Activated naive CD8-positive, alpha-beta T cell treated with anti-CD3 and anti-CD28 coated beads, Interleukin-2, amount 10 ng/mL, durations not matched to agents 7 days and 5 days (primary cell): ENCODE measurements at places on chromosomes 5 and 9. TPM values are rescaled to one million over a fixed set of nuclear protein-coding genes. Genes with fewer than 3 reads are reported as not detected.

GDNF gene
- not detected for total RNA-seq

SLC45A2 gene
- total RNA-seq: 0.40 TPM

DNA sequence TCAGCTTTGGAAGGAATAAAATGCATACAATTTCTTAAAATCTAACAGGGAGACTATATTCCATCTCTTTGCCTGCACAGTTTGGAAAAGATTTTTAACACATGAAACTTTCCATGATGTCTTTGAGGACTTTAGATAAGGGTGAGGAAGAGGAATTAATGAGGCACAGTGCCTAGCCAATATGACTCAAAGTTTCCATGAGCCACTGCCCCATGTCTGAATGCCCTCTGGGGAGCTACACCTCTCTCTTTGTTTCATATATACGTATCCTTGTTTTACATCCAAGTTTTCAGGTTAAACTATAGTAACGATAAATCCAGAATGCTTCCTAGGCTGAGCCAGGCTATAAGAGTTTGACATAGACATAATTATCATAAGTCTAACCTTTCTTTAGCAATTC lies 349.3 kb upstream of the TLE4 start:
- H3K4me3 ChIP-seq: no peak overlapping the region
- no peak overlapping the region for H3K27ac ChIP-seq
- DNase-seq: no peak

DNA sequence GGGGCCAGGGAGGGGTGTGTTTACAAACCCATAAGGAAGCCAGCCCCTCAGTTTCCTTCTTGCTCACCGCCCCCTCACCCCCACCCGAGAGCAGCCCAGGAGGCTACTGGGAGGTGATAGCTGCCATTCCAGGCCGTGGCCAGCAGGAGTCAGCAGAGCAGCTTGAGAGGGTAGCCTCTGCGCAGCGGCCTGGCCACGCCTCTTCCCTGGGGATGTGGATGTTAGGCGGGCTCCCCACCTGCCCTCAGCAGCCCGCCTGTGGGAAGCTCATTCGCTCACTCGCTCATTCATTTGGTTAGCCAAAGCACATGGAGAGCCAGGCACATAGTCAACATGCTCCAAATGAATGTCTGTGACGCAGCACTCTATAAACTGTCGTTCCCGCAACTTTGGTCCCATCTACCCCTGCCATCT lies 6.1 kb upstream of the DPM2 start:
- peaks cover 15% of the 10 kb centered on the region for H3K36me3 ChIP-seq
- DNase-seq: peak; percentile 82
- H3K4me1 ChIP-seq: peaks cover 13% of the 10 kb centered on the region
- H3K27me3 ChIP-seq: no peaks in the 10 kb centered on the region
- peak overlapping the region; percentile 52 for H3K27ac ChIP-seq
- no peak overlapping the region for H3K4me3 ChIP-seq

SLC1A1 gene
- total RNA-seq: 0.11 TPM

DNA sequence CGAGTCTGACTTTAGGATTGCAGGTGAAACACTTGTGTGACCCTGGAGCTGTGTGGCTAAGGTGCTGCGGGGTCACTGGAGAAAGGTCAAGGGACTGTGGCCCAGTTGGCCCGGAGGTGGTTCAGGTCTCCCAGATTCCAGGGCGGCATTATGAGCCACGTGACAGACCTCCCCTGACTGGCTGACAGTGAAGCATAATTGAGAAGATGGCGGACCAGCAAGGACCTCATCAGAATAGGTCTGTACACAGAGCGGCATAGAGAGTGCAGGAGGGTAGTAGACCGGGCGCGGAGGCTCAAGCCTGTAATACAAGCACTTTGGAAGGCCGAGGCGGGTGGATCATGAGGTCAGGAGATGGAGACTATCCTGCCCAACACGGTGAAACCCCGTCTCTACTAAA lies 815 bp upstream of the ODF2 start:
- peak overlapping the region; percentile 96 for H3K4me3 ChIP-seq
- DNase-seq: no peak
- H3K27ac ChIP-seq: peak overlapping the region; percentile 24
- H3K4me1 ChIP-seq: peaks cover 18% of the 10 kb centered on the region

RNF145 gene
- total RNA-seq: 107 TPM

NTNG2 gene
- total RNA-seq: 10.9 TPM

DNA sequence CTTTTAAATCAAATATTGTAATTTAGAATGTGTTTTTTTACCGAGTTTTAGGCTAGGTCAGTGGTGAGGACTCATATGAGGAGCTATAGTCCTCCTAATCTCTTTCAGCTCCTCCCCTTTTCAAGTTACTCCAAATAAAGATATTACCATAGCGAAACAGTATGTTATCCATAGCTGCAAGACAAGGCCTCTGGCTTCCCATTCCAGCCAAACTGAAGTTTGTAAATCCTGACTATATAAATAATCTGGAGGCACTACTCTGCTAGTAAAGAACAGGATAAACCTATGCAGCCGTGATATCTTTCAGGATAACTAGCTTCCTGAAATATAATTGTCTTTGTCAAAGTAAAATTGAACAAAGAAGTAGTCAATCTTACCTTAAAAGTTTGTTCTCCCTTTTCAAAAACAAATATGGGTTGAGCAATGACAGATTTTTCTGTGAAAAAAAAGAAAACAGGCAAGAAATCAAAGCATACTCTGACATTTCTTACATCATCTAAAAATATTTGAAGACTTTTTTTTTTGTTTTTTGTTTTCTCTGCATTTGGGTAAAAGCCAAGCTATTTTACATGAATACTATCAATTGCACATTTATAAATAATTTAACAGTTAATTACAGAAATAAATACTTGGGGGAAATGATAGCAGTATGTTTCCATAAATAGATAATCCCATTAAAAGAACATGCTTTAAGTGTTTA lies 29.3 kb upstream of the NADK2 start:
- H3K4me1 ChIP-seq: no peaks in the 10 kb centered on the region
- no peak overlapping the region for H3K4me3 ChIP-seq
- H3K36me3 ChIP-seq: no peaks in the 10 kb centered on the region
- H3K27ac ChIP-seq: no peak overlapping the region
- H3K27me3 ChIP-seq: peaks cover 14% of the 10 kb centered on the region
